Peyer's patch (tissue), 4 donors: ENCODE measurements at places on chromosomes 5 and 9. TPM values are rescaled to one million over a fixed set of nuclear protein-coding genes. Genes with fewer than 3 reads are reported as not detected.

The FOXD4L6 gene
- total RNA-seq, result not detected

The ANKRD55 gene
- total RNA-seq, result not detected

The PAEP gene
- total RNA-seq, result not detected

The ZBED3 gene
- total RNA-seq, result 4.1 TPM

The ADAMTSL1 gene
- total RNA-seq, result 26.4 TPM

The NKD2 gene
- 3.7 TPM for total RNA-seq

The IQGAP2 gene
- total RNA-seq, result 58.6 TPM

The GRM6 gene
- not detected for total RNA-seq

The DDX4 gene
- total RNA-seq, result not detected

The PSD2 gene
- not detected for total RNA-seq

The MELK gene
- total RNA-seq, result 1.2 TPM

- DNase-seq, result no peak
Observed at GRCh38 chr9:129335464-129336129, 157.5 kb upstream of the IER5L start.

DNA sequence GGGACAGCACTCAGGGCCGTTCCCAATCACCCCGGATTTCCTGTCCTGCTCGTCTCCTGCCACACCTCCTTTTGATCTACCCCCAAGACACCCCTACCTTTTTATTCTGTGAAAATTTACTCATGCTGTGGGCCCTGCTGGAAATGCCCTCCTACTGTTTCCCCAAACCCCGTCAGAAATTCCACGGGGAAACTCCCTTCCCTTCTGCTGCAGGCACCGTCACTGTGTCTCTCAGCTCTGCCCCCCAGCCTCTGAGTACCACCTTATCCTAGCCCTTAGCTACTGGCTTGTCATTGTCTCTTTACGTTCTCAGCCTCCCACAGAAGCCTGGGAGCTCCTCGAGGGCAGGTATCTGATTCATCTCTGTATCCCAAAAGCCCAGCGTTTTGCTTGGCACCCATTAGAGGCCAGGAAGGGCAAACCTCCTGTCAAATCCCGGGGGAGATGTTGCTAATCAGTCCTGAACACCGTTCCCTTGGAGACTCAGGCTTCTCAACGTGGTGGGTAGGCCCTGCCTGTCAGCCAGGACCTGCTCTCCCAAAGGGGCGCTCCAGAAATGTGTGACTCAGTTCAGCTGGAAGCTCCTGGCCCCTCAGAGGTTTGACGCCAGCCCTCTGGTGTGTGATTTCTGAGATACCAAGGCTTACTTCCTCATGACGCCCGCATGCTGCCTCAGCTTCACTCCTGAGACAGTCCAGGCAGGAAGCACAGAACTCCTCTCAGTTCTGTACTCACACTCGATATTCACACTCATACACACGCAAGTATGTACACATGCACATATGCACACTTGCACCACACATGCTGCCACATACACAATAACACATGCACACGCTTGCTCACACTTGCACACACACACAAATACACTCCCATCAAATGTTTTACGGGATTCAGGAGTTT, 50.7 kb upstream of the GRHPR start:
- peak; percentile 59 for DNase-seq

DNA sequence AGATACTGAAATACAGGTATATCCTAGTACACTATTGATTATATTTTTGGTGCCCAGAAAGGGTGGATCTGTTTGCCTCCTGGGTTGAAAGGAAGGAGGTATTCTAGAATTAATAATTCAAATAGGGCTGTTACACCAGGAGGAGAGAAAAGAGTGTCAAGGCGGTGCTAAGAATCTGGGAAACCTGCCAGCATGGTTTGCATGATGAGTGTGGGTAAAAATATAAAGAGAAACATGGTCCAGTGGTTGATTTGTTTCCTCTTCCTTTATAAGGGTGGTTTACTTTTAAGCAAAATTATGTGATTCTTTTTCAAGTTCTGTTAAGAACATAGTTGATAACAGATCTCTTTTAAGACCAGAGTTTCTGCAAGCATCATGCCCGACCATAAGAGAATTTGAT, 69.4 kb upstream of the NFIB start:
- DNase-seq, result no peak

DNA sequence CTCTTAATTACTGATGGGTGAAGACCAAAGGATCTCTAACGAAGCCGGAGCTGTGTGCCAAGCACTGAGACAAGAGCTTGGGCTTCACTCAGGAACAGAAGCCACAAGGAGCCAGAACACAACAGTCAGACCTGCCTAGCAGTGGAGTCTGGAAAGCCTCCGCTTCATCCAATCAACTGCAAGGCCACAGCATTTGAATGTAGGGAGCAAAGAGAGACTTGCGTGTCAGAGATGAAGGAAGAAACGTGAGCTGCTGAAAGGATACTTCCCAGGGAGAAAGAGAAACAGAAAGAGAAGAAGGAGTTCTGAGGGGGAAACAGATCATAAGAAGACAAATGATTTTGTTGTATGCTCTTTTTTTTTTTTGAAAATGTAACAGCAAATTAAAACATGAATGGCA, 43.5 kb downstream of the DDX31 start:
- no peak for DNase-seq

DNA sequence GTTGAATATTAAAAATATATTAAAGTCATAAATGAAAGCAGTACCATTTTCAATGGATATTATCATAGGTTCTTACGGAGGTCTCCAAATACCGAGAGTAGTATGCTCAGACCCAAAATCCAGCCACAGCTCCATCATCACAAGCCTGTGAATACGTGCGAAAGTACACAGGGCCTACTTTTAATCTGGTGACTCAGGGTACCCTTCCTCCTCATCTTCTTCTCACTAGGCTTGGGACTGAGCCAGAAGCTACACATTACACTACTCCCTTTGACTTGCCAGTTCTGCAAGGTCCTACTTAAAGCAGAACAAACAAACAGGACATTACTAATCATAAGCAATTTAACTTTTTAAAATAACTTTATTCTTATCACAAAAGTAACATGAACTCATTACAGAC, 7.6 kb upstream of the RIC1 start:
- DNase-seq, result no peak

- DNase-seq, result no peak
Observed at GRCh38 chr9:134683714-134684374, 42.2 kb downstream of the COL5A1 start.

DNA sequence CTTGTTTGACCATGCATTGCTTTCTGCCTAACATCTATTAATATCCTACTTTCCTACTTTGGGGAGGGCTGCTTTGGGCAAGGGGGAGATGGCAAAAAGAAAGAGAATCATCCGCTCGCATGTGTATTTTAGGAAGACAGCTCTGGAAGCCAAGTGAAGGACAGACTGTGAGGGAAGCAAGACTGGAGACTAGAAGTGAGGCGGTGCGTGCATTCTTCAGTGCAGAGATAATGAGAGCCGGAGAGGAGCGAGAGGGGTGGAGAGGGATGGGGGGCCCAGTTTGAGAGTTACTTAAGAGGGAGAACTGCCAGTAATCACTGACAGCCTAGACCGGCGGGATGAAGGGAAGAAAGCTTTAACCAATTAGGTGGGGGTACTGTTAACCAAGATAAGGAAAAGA, 151.7 kb upstream of the RAPGEF1 start:
- DNase-seq, result no peak

DNA sequence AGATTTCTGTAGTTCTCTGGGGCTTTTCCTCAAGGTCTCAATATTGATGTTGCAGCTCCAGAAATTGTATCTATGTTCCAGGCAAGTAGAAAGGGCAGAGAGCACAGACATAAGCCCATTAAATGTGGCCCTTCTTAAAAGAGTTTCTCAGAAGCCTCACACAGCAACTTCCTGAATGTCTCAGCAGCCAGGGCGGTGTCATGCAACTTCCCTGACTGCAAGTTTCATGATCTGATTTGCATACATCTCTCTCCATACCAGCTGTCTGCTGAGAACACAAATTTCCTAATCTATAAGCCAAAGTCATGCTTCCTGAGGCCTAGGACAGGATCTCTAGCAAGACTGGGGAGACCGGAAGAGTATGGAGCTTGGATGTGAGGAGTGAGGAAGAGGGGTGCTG, 13.0 kb downstream of the RGS7BP start:
- no peak for DNase-seq

- no peak for DNase-seq
Observed at GRCh38 chr5:179171251-179171815, 111.2 kb downstream of the ZNF354C start.

DNA sequence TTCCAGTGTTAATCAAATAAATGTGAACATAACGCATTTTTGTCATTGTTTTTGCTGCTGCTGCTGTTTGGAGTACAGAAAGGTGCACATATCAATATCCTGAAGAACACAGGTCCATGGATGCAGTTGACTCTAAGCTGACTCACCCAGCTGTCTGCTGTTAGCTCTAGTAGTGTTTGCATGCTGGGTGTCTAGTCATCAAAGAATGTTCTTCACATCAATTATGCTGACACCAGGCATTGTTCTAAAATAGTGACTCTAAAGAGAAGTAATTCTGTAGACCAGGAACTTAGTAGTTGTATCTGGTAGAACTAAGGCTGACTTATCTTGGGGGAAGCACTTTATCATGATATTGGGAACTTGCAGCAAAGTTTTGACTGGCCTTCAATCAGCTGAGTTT, 55.7 kb upstream of the DPYSL3 start:
- no peak for DNase-seq

DNA sequence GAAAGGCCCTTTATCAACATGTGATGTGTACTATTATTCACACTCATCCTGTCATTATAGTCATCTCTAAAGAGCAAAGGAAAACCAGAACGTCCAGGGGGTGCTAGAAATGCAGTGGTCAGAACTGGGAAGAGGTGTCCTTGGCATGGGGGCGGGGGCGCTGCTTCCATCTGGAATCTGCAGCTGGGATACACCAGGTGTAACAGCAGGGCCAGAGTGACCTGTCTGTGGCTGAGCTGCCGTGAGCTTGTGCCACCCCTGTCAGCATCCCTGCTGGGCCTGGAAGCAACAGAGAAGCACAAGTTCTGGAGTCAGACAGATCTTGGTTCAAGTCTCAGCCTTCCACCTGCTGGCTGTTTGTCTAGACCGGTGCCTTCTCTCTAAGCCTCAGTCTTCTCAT, 263.3 kb upstream of the MVB12B start:
- no peak for DNase-seq

- DNase-seq, result no peak
Observed at GRCh38 chr9:99544526-99544925, 277.2 kb upstream of the NR4A3 start.

GRCh38 chr9:98142182-98142907, 23.3 kb upstream of the TRIM14 start:
- peak; percentile 92 for DNase-seq

- DNase-seq, result no peak
Observed at GRCh38 chr5:118990582-118990981, 2.2 kb upstream of the DTWD2 start.

GRCh38 chr9:125444956-125445506, 183.4 kb downstream of the GAPVD1 start:
- no peak for DNase-seq

DNA sequence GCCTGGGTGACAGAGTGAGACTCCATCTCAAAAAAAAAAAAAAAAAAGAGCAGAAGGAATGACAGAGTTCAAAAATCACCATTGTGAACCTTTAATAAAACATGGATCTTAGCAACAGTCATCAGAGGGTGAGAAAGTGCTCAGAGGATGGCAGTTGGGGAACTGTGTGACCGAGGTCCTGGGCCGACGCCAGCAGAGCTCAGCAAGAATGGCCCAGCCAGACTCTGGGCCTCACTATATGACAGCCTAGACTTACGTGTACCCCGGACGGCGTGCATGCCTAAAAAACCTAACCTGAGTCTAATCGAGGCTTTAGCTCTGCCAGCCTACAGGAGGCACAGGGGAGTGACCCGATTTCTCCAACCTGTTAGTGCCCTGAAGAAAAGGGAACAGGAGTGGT, 64.3 kb downstream of the MVB12B start:
- no peak for DNase-seq
